ENCODE measurements at places on chromosomes 5 and 9.
A peak's percentile ranks its signal among the peaks of the same experiment; 100 is the strongest.

GRCh38 chr5:138573949-138574670 lies 1.1 kb downstream of the HSPA9 start:
- DNase-seq: no peak

GRCh38 chr5:98428806-98429205 lies 344.7 kb upstream of the RGMB start:
- no peak for DNase-seq

DNA sequence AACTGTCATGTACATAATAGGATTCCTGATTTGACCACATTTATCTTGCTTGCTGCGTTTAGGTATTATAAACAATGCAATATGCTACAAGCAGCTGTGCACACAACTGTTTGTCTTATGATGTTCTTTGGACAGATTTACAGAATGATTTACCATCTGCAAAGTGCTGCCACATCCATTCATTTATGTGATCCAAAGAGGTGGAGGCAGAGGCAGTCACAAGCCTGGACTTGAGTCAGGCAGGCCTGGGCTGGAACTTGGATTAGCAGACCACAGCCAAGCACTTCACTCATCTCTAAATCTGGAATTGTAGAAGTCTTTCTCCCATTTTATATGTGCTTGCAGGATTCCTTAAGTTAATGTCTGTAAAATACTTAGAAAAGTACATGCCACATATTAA lies 149.0 kb downstream of the INSYN2B start:
- DNase-seq: no peak

GRCh38 chr9:86953181-86953580 lies 5.9 kb upstream of the GAS1 start:
- no peak for DNase-seq

DNA sequence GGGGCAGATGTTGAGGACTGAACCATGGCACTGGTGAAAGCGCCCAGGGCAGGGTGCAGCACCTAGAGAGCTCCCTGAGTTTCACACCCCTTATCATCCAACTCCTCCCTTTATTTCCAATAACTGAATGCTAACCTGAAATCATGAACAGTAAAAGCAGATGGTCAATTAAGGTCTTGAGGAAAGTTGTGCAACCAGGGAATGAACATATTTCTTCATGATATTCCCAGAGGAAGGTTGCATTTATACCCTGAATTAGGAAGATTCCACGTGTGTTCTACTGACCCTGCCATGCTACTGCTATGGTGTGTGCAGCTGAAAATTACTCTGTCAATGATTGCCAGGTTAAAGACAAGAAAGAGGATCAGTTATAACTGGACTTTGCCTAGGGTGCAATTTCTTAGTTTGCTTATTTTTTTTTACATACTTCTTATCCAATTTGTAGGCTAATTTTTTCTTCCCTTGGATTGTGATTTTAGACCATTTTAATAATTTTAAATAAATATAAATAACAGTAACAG lies 319.8 kb downstream of the SEMA5A start:
- no peak for DNase-seq

DNA sequence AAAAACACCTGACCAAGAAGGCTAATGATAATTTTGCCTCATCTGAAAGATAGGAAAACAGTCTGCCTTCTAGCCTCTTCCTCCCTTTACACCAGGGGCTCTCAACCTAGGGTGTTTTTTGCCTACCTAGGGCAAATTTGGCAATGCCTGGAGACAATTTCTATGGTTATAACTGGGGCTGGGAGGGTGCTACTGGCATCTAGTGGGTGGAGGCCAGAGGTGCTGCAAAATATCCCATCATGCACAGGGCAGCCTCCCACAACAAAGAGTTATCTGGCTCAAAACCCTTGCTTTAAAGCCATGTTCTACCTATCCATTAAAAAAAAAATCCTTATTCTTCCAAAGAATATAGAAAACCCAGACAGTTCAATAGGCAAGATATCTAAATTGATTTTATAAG lies 45.0 kb upstream of the NR3C1 start:
- DNase-seq: no peak

DNA sequence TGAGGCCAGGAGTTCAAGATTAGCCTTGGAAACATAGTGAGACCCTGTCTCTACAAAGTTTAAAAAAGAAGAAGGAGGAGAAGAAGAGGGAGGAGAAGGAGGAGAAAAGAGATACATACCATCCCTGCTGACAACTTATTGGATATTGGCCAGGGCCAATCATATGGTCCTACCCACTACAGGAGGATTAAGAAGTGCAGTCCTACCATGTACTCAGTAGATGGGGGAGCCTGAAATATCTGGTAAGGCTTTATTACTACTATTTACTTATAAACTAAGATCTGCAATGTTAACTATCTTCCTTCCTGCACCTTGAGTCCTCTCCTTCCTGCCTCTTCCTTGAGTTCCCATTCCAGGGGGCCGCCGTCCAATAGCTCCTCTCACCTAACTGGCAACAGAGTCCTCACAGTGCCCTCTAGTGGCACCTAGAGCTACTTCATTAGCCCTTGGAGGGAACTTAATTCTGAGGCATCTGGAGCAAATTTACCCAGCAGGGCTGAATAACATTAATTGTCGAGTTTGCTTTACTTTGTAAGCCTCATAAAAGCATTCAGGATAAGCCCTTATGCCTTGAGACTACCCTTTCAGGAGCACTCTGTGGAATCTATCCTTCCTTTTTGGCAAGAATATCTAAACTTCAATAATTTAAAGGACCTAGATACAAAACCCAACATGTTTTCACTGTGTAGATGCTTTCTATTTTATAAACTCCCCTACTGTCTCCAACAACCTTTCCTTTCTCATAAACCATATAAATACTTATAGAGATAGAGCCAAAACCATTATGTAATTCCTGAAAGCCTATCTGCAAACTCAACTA lies 39.1 kb upstream of the RANBP6 start:
- DNase-seq: peak; percentile 27

DNA sequence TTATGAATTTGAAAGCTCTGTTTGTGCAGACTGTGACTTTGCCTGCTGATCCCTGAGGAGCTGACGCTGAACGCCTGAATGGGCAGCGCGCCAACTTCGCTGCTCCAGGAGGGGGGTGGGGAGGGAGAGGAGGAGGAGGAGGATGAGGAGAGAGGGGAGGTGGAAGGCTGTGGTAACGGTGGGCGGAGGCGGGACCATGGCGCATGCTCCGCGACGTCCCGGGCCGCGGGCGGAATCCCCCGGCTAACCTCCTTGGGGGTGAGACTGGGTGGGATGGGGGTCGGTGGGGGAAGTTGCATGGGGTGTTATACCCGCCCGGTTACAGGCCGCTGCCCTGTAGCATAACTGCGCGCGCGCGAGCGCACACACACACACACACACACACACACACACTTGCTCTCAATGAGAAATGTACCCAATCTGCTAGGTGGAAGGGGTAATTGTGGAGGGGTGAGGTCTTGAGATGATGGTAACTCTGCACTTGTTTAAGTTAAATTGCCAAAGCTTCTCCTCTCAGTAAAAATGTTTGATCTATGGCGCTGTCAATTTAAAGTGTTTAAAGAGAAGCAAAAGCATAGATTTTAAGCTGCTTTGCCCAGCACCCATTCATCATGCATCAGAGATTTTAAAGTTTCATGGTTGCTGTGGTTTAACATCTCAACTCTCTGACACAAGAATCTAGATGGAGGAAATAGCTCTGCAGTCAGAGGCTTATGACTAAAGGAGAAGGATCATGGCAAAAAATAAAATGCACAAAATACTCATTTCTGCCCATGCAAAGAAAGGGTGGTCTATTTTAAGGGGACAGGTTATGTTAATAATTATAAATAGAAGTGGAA lies 76.6 kb upstream of the TBCA start:
- no peak for DNase-seq

All from activated CD4-positive, alpha-beta T cell treated with anti-CD3 and anti-CD28 coated beads for 1 hour (primary cell).